ENCODE measurements at places on chromosomes 3 and 15.

DNA sequence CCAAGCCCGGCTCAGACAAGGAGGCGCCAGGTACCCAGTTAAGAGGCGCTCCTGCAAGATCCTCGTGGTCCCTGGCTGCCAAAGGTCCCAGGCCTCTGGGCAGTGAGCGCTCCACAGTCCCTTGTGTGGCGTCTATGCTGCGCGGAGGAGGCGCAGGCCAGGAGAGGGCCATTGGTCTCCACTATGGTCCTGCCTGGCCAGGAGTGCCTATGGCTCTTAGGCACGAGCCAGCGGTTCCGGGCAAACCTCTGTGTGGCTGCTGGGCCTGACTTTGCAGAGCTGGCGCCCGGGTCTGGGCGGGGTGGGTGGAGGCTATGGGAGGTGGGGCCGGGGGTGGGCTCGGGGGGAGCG, 660 bp upstream of the ADAMTSL3 start:
- DNase-seq, result no peak

DNA sequence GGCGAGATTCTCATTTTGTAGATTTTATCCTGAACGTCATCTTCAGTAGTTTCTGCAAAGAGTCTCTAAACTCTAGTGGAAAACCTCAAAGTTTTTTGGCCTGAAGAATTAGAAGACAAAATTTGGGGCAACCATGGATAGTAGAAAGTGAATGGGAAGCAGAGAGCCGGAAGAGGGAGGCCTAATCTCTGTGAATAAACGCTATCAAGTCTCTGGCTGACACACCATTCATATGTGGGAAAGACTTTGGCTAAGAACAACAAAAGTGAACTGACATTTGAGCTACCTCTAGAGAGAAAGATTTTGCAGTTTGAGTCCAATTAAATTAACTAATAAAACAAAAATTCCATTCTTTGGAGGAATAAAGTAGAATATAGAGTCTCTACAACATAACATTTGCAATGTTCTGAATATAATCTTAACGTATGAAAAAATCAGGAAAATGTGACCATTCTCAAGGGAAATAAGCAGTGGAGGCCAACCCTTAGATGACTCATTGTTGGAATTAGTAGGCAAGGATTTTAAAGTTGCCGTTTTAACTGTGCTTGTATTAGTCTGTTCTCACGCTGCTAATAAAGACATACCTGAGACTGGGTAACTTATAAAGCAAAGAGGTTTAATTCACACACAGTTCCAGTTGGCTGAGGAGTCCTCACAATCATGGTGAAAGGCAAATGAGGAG, 184.6 kb downstream of the C3orf38 start:
- no peak for DNase-seq

DNA sequence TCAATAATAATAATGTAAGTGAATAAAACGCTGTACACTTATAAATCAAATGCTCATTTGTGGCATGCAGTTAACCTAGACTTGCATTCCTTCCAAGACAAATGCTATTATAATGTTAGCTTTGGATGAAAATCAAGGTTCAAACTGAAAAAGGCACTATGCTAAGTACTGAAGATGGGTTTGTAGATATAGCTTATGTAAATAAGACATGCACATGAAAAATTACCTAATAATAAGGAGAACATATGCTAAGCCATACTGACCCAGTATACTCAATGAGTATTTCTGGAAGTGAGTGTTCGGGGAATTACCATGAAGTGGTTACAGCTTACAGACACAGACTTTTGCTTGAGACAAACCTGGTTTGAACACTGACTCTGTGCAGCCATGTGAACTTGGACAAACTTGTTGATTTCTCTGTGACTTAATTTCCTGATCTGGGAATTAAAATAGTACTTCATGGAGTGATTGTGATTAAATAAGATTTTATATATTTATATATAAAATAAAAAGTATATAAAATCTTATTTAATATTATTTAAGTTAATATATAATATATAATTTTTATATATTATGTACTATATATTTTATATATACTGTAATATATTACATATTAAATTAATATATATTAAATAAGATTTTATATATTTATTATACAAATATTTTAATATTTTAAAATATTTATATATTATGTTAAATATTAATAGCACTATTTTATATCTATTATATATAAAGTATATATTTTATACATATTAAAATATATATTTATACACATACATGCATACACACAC, 159.2 kb downstream of the ZPLD1 start:
- no peak for DNase-seq

DNA sequence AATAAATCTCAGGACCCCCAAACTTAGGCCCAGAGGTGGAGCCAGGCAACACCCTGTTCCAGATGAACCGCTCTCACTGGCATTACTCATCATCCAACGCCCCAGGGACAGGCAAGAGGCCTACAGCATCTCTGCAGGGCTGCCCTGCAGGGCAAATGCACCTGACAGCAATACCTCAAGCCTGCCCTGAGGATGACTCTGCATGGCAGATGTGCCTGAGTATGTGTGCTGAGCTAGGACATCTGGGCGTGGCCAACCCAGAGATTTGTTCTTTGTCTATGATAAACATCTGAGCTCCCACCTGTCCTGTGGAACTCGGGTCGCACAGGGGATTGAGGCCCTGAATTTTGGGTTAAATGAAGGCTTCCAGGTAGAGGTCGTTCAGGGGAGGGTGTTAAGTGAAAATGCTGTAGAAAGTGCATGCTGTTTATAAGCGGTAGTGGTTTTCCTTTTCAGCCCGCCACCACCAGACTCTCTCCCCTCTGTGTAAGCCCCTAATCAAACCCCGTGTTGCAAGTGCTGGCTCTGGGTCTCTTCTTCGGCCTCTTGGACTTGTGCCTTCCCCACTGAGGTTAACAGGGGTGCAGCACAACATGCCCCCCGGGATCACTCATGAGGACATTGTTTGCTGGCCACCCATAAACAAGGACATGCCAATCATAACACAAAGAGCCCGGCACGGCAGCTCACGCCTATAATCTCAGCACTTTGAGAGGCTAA, 92.3 kb downstream of the ATP10A start:
- no peak for DNase-seq

- peak; percentile 61 for DNase-seq
Observed at GRCh38 chr15:97234851-97235610, 725.5 kb upstream of the ARRDC4 start.

- no peak for DNase-seq
Observed at GRCh38 chr15:38545179-38545578, 19.4 kb downstream of the RASGRP1 start.

DNA sequence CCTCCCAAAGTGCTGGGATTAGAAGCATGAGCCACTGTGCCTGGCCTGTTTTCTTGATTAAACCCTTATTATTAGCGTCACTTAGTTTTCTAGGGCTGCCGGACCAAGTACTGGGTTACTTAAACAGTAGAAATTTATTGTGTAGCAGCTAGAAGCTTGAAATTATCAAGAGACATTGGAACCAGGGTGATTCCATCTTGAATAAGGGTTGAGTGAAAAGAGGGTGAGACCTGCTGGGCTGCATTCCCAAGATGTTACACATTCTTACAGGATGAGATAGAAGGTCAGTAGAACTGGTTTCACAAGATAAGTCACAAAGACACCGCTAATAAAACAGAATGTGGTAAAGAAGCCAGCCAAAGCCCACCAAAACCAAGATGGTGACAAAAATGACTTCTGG, 18.6 kb upstream of the FSTL1 start:
- peak; percentile 38 for DNase-seq

GRCh38 chr3:160132226-160132625, 93.0 kb upstream of the C3orf80 start:
- DNase-seq, result no peak

- peak; percentile 66 for DNase-seq
Observed at GRCh38 chr3:120908030-120908794, at the start of gene STXBP5L. STXBP5L (plus strand) TSS chr3:120908205; CDS start chr3:120909579, 1,374 bp downstream.

DNA sequence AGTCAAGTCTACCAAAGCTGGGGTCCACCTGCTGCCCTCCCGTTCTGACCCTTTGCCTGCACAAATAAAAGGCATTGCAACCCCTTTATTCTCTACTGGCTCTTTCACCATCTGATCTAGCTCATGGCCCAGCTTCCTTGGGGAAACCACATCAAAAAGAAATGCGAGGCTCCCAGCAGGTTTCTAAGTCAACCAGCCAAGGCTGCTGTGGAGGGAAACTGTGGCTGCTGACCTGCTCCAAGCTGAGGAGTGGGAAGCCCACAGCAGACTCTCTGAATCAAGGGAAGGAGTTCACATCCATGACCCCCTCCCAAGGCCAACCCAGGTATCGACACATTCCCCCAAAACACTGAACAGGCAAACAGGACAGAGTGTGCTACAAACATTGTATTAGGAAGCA, 25.2 kb upstream of the SLCO2A1 start:
- DNase-seq, result no peak

DNA sequence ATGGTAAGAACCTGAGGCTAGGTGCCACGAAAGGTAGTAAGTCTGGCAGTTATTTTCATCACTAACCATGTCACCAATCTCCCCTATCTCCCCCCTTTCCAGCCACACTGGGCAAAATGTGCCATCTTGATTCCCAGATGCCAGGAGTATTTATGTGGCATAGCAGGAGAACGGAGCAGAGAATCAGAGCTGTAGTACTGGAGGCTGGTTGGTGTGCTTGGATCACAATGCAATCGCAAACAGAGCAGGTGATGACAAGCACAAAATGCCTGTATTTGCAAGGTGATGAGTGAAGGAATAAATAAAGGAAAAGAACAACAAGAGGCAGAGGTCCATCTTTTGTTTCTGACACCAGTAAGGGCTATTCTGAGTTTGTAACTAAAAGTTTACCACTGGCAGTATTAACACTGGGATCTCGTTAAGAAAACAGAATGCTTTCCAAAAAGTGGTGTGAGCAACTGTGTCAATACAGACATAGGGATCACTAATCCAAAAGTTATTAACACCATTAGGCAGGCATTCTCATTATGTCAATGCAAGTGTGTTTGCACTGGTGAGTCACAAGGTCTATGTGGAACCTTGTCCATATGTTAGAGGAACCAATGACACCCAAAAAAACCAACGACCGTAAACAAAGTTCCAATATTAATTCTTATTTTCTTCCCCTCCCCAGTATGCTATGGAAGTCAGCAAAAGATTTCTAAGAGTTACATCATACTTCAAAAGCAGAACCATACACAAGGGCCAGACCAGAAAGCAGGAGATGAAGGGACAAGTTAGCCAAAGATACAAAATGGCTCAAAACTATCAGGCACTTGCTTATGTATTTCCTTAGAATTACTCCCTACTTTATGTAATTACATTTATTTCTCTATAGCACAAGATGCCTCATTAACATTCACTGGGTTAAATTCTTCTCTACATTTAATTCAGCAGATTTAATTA, 556.6 kb downstream of the FOXP1 start:
- DNase-seq, result no peak

- no peak for DNase-seq
Observed at GRCh38 chr3:188124184-188124583, 29.8 kb upstream of the LPP start.

DNA sequence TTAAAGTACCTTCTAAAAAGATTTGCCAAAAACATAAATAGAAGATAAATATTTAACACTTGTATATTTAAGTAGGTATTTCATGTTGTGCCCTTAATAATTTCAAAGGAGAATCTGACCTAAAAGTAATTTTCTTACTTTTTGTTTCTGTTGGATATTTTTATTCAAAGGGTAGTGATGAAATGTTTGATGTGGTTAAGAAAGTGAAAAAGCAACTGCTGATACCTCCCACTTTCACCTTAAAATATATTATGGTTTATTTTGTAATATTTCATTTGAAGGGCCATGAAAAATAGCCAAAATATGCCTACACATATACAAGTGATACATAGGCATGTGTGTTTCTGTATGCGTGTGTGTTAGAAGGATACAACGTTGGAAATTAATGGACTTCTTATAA, 5.8 kb upstream of the SLITRK3 start:
- no peak for DNase-seq

DNA sequence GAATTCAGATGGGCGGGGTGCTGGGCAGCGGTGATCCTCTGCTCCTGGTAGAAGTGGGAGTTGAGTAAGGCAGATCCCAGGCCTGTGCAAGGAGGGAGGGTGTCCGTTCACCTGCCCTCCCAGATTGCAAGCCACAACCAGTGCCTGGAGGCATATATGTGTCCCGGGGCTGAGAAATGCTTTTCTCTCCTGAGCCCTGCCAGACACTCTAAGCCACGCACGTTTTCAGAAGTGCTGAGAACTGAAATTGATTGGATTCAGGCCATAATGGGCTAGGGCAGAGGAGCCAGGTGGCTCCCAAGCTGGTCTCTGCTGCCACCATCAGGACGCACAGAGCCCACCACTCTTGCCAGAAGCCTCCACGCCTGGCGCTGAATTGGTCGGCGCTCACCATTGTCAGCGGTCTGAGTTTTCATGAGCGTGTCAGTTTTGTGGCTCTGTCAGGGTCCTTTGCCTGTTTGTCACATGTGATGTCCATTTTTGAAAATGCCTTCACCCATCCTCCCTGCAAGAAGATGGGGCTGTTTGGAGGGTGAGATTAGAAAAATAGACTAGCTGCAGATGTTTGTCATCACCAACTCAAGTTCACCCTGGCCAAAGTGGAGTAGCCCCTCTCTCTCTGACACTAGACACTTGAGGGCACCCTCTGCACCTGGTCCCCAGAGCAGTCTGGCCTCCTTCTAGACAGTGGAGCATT, 15.4 kb upstream of the BFSP2 start:
- peak; percentile 41 for DNase-seq

DNA sequence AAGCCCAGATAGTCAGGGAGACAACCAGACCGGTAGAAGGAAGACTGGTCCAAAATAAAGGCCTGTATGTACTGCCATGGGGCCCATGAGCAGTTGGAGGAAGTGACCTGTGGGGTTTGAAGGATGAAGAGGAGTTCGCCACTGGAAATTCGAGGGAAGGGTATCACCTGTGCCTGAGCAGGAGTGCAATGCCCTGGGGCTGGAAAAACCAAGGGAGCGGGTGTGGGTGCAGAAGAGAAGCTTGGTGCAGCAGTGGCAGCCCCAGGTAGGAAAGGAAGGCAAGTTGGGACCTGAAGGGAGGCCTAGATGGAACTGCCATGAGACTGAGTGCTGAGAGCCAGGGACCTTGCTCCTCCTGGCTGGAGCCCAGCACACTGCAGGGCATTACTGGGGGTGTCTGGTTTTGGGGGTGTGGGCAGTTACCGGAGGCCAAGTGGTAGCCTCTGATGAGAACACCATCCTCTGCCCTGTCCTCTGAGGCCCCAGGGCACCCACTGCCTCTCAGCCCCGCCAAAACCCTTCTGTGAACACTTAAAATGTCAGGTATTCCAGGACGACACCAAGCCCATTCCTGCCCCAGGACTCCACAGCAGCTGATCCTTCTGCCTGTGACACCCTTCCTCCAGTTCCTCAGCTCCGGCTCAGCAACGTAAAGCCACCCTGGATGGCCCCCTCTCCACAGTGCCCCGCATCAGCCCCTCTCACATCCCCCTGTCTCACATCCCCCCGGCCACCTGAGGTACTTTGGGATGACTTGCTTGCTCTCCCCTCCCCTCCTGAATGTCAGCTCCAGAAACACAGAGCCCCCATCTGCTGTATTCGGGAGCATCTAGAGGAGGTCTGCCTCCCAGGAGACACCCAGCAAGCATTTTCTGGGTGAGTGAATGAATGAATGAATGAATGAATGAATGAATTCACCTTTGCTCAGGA, 42.9 kb downstream of the WNT7A start:
- no peak for DNase-seq
